ENCODE measurements at places on chromosomes 16 and 17.

DNA sequence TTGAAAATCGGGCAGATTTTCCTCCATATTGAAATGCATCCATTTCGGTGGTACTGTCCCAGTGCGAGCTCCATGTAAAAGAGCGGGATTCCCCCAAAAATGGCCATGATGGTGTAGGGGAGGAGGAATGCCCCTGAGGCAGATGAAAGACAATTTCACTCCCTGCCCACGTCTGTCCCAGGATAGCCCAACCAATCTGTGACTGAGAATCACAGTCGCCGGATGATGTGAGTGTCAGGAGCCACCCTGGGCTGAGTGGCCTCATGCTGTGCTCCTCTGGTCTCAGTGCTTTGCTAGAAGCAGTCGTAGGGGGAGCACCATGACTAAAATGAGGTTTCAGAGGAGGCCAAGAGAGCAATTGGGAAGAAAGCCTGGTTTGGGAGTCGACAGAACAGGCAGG lies 16.7 kb downstream of the SLC6A4 start:
- DNase-seq, result no peak

- no peak for DNase-seq
Observed at GRCh38 chr17:82600731-82601446, 47.4 kb downstream of the WDR45B start.

GRCh38 chr17:79650861-79651260 lies 40.0 kb upstream of the RBFOX3 start:
- DNase-seq, result no peak

DNA sequence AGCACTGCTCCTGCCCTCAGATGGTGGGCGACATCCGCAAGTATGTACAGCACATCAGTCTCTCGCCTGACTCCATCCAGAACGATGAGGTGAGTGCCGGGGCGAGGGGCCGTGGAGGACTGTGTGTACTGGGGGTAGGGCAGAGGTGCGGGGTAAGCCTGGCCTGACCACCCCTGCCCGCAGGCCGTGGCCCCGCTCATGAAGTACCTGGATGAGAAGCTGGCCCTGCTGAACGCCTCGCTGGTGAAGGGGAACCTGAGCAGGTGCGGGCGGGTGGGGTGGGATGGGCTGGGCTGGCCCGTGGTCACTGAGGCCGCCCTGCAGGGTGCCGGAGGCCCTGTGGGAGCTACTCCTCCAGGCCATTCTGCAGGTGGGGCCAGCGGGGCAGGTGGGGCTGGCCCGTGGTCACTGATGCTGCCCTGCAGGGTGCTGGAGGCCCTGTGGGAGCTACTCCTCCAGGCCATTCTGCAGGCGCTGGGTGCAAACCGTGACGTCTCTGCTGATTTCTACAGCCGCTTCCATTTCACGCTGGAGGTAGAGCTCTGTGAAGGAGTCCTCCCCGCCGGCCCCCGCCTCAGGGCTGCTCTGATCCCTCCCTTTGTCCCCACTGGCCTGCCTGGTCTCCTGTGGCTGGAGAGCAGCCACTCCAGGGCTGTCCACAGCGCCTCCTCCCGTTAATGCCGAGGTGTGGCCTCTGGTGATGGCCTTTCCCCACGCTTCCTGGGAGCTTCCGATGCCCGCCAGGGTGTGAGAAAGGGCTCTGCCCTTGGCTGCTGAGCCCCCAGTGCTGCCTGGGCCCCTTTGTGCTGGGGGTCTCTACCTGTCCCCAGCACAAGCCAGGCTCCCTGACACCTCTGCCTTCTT lies 5.0 kb downstream of the TSR3 start:
- DNase-seq, result no peak

DNA sequence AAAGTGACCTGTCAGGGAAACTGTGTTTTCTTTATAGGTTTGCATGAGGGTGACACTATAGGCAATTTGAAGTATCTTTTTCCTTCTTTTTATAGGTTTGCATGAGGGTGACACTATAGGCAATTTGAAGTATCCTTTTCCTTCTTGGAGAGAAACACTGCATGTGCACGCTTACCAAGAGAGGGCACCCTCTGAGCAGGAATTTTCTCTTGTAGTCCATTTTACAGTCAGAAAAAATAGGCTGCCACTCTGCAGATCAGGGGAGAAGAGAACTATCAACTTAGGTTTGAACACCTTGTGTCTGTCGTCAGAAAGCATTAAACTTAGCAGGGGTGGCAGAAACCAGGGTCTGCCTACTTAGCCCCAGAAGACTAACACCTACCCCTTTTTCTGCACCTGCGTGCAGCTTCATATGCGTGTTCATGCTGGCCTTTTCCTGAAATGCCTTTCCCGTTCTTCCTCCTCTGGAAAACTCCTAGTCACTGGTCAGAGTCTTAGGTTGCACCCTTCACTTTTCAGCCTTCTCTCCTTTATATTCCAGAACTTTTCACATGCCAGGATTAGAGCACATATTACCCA lies 16.4 kb upstream of the SMIM36 start:
- peak; percentile 22 for DNase-seq

DNA sequence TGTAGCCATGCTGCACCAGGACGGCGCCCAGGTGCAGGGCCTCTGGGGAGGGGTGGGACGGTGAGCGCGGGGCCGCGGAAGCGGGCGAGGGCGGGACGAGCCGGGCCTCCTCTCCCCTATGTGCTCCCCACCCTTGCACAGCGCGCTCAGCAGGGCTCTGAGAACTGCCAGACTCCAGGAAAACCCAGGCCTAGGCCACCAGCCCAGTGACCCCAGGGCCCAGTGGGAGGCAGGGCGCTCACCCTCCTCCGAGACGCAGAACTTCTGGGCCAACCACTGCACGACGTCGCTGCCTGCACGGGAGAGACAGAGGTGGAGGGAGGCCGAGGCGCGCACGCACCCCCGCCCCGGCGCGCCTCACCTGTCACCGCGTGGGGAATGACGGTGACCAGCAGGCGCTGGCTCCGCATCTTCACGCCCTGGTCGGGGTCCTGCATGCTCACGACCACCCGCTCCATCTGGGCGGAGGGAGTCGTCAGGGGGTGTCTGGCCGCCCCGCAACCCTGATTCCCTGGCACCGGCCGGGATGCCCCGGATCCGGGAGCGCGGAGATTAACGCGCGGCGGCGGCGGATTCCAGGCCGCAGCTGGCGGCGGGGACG lies 603 bp downstream of the RGS11 start:
- no peak for DNase-seq

GRCh38 chr17:58759522-58759921 lies 3.9 kb downstream of the PPM1E start:
- no peak for DNase-seq

GRCh38 chr16:63244631-63245030 lies 1208.4 kb upstream of the CDH8 start:
- no peak for DNase-seq

- DNase-seq, result no peak
Observed at GRCh38 chr17:62588109-62588508, 39.4 kb upstream of the MRC2 start.

DNA sequence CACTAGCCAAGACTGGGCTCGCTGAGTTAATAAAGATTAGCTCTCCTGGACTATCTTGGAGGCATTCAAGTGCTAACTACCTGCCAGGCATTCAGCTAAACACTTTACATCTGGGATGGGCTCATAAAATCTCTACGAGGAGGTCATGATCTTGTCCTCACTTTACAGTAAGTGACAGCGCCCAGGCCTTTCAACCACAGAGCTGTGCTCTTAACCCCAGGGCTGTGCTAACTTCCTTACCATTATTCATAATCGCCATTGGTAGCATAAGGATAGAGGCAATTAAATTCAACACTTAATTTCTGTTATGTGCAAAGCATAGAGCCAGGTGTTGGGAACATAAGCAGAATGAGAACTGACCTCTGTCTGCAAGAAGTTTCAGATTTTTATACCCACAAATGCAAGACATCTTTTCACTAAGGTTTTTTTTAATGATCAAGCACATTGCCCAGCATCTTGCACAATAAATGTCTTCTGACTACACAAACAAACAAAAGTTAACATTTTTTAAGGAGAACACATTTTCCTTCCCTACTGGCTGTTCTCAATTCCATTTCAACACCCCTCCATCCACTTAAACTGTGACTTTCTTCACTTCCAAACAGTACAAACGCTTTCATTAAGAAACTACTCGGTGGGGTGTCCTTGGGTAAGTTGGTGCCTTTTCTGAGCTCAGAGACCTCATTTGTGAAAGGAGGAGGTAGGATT lies 172.3 kb downstream of the C16orf78 start:
- DNase-seq, result no peak

- DNase-seq, result no peak
Observed at GRCh38 chr16:89599451-89599858, 14.0 kb upstream of the DPEP1 start.

- DNase-seq, result no peak
Observed at GRCh38 chr17:49497148-49498028, 2.3 kb downstream of the NGFR start.

DNA sequence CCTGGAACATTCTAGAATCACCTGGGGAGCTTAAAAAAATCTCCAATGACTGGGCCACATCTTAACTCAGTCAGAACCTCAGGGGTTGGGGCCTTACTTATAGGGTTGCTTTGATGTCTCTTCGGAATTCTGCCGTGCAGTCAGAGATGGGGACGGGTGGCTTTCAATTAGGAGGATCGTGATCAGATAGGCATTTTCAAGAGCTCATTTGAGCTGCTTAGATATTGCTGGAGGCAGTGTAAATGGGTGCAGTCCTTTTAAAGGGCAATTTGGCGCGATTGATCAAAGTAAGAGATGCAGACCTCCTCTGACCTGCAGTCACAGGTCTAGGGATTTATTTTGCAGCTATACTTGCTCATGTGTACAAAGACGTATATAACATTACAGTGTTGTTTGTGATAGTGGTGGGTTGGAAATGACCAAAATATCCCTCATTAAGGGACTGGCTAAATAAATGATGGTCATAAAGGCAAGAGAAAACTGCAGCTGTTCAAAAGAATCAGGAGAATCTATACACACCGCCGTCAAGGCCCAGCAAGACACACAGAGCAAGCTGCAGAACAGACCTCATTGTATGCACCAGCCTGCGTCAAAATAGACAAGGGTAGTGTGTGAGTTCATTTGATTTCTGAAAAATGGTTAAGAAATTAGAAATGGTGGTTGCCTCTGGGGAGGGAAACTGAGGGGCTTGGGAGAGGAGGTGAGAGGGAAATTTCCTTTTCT lies 6.3 kb upstream of the KCNG4 start:
- no peak for DNase-seq

- DNase-seq, result peak; percentile 50
Observed at GRCh38 chr16:16075488-16076422, 126.3 kb downstream of the ABCC1 start.

GRCh38 chr17:32854207-32854606 lies 22.7 kb downstream of the MYO1D start:
- DNase-seq, result no peak

- no peak for DNase-seq
Observed at GRCh38 chr16:71348262-71349085, 10.0 kb upstream of the CALB2 start.

- no peak for DNase-seq
Observed at GRCh38 chr16:5024632-5025031, 9.1 kb downstream of the NAGPA start.

GRCh38 chr16:14510939-14511799 lies 118.9 kb downstream of the PARN start:
- peak; percentile 65 for DNase-seq

- no peak for DNase-seq
Observed at GRCh38 chr17:68182011-68182306, 65.9 kb upstream of the AMZ2 start.

DNA sequence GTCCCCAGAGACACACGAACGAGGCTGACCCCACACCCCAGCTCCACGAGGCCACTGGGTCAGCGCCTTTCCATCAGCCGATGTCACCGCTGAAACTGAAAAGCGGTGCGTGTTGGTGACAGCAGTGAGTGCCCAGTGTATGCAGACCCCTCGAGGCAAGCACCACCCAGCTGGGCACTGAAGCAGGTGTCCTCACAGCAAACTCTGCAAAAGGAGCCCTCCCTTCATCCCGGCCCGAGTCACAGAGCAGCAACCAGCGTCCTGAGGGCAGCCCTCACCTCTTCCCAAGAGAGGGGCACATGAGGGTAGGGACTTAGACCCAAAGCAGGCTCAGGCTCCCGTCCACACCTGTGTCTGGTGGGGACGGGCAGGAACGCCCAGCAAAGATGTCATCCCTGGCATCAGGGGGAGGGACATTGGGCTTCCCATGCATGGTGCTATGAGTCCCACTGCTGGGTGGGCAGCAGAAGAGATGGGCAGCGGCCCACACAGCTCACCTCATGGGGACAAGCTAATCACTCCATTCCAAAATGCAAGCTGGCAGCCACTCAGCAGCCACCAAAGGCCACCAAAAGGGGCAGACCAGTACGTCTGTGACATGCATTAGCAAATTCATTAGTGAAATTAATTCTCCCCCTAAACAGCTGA lies 49.2 kb downstream of the RBFOX3 start:
- no peak for DNase-seq

GRCh38 chr16:19524356-19524615 lies 544 bp downstream of the CCP110 start:
- DNase-seq, result no peak

- DNase-seq, result peak; percentile 66
Observed at GRCh38 chr17:76546556-76547182, 6.8 kb downstream of the PRCD start.

DNA sequence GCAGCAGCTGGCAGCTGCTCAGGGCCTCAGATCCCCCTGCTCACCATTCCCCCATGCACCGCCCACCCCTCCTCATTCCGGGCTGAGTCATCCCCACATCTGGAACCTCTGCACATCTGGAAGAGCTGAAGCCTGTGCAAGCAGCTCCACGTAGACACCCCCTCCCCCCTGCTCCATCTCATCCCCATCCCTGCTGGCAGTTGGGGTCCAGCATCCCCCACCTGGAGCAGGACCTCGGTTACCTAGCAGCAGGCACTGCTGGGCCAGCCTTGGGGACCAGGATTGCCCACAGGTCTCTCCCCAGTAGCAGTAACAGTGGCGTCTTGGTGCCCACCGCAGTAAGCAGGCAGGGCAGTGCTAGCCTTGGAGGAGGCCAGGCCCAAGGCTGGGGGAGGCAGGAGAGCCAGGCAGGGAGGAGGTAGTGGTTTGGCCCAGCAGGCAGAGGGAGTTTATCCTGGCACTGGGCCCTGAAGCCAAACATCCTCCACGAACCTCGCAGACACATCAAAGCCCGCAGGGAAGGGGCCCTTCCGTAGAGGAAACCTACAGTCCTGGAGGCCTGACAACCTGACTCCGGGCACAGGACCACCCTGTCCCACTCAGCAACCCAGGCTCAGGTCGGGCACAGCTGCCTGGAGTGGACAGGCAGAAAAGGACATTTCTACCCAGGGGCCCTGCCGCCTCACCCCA lies 7.7 kb upstream of the TMEM92 start:
- DNase-seq, result peak; percentile 62

- DNase-seq, result no peak
Observed at GRCh38 chr16:15592324-15592723, 50.6 kb downstream of the MARF1 start.

DNA sequence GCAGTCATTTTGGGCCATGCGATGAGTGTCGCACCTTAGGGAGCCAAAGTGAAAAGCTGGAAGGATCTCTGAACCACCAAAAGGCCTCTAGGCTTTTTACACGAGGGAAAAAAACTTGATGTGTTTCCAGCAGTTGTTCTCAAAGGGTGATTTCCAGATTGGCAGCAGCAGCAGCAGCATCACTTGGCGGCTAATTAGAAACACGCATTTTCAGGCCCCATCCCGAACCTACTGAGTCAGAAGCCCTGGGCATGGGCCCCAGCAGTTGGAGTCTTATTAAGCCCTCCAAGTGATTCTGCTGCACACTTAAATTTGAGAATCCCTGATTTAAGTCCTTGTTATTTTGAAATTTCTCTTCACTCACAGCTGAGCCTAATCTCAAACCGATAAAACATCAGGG lies 25.3 kb upstream of the PYY start:
- no peak for DNase-seq

Data from GM04504 (cell line).